ENCODE measurements at places on chromosomes 4 and X. TPM values are rescaled to one million over a fixed set of nuclear protein-coding genes. Genes with fewer than 3 reads are reported as not detected.
A peak's percentile ranks its signal among the peaks of the same experiment; 100 is the strongest.

The FAM114A1 gene
- 22.1 TPM for total RNA-seq

The MBNL3 gene
- total RNA-seq, result 149 TPM

The SOX3 gene
- total RNA-seq, result not detected

The CCDC149 gene
- total RNA-seq, result 1.4 TPM

- H3K4me3 ChIP-seq, result no peak overlapping the region
- no peaks in the 10 kb centered on the region for H3K4me1 ChIP-seq
- DNase-seq, result no peak
- no peaks in the 10 kb centered on the region for H3K27me3 ChIP-seq
- no peaks in the 10 kb centered on the region for H3K36me3 ChIP-seq
Measured at GRCh38 chr4:41390661-41391060, 133.9 kb downstream of the UCHL1 start.

- H3K4me1 ChIP-seq, result peaks cover 12% of the 10 kb centered on the region
- DNase-seq, result no peak
- H3K27me3 ChIP-seq, result no peaks in the 10 kb centered on the region
- no peak overlapping the region for H3K4me3 ChIP-seq
- H3K36me3 ChIP-seq, result no peaks in the 10 kb centered on the region
- H3K27ac ChIP-seq, result no peak overlapping the region
Measured at GRCh38 chrX:150696866-150697265, 3.7 kb downstream of the MTMR1 start.

DNA sequence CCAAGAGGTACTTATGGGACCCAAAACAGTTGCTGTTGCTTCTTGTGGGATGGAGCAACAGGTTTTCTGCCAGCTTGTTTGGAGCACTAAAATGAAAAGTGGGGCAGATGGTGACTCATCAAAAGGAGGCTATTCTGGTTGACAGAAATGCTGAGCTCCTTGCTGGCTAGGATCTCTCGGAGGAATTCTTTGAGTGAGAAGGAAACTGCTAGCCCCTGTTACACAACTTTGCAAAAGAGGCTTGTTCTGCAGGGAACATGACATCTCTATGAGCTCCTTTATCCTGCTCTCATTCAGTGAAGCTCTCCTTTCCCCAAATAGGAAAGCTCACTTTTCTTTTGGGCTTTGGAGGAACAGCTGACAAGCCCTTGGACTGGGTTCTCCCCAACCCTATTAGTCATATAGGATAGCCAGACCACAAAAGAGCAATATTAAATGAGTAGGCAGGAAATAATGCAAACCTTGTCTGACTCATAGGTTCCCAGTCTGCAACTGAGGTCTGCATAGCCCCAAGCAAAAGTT lies 108.3 kb downstream of the CDS1 start:
- H3K27me3 ChIP-seq, result no peaks in the 10 kb centered on the region
- H3K36me3 ChIP-seq, result peaks cover 39% of the 10 kb centered on the region
- H3K27ac ChIP-seq, result no peak overlapping the region
- no peaks in the 10 kb centered on the region for H3K4me1 ChIP-seq
- no peak for DNase-seq
- H3K4me3 ChIP-seq, result no peak overlapping the region

- H3K36me3 ChIP-seq, result no peaks in the 10 kb centered on the region
- H3K4me3 ChIP-seq, result no peak overlapping the region
- H3K4me1 ChIP-seq, result no peaks in the 10 kb centered on the region
Measured at GRCh38 chr4:17068891-17069290, 170.4 kb upstream of the LDB2 start.

DNA sequence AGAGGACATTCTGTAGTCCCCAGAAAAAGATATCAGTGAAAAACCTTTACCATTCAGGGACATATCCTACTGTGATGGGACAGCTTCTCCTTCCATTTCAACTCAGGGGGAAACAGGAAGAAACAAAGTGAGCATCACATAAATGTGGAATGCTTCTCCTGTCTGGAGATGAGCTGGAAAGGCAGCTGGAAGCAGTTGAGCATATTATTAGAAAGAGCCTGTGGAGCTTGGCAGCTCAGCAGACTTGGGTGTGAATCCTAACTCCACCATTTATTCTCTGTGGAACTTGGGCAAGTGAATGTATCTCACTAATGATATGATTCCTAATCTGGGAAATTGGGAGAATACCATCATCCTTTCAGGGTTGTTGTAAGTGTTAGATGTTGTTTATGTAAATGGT lies 232.1 kb upstream of the F9 start:
- no peak for DNase-seq
- no peak overlapping the region for H3K4me3 ChIP-seq
- H3K27ac ChIP-seq, result no peak overlapping the region

DNA sequence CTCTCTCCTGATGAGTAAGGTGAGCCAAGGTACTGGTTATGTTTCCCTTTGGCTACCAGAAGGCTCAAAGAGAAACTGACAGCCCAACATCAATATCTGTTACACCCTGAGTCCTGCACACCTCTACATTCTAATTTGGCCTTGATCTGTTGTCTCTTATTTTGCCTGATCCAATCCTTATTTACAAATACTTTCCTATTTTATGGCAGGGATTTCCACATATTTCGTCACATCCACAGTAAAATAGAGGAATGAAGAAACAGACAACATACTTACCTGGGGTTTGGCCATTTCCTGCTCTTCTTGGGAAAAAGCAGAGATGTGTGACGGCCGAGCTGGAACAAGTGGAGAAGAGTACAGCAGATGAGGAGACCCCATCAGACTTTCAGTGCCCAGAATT lies 1.5 kb downstream of the ZNF182 start:
- no peak for DNase-seq
- no peaks in the 10 kb centered on the region for H3K4me1 ChIP-seq
- no peak overlapping the region for H3K4me3 ChIP-seq
- H3K27ac ChIP-seq, result no peak overlapping the region
- H3K27me3 ChIP-seq, result no peaks in the 10 kb centered on the region

- H3K36me3 ChIP-seq, result no peaks in the 10 kb centered on the region
- H3K4me3 ChIP-seq, result no peak overlapping the region
- no peak for DNase-seq
- no peak overlapping the region for H3K27ac ChIP-seq
- no peaks in the 10 kb centered on the region for H3K4me1 ChIP-seq
Measured at GRCh38 chr4:17252131-17252530, 259.8 kb downstream of the QDPR start.

- DNase-seq, result no peak
- H3K27me3 ChIP-seq, result no peaks in the 10 kb centered on the region
- H3K27ac ChIP-seq, result no peak overlapping the region
- no peaks in the 10 kb centered on the region for H3K36me3 ChIP-seq
Measured at GRCh38 chrX:118373538-118373937, 27.6 kb downstream of the WDR44 start.

DNA sequence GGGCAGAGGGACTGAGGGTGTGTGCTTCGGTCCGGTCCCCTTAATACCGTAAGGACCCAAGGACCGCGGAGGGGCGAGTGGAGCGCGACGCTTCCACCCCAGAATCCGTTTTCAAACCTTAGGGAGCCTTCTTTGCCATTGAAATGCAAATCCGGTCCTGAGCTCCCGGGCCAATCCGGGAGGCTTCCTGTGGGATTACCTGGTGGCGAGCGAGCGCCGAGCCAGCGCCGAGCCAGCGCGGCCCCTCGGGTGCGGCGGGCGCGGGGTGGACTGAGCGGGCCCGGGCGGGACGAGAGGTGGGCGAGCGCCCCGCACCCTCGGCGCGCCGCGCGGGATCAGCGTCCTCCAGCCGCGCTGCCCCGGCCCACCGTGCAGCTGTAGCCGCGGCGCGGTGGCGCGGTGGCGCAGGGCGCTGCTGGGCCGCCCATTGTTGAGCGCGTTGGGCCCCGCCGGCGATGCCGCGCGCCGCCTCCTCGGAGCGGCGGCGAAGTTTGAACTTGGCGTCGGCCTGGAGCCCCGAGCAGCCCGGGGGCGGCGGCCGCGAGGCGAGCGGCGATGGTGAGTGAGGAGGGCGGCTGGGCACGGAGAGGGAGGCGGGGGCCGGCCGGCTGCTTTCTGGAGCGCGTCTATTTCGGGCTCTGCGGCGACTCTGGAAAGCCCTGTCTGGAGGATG lies 208.7 kb downstream of the SOWAHB start:
- H3K36me3 ChIP-seq, result no peaks in the 10 kb centered on the region
- H3K4me1 ChIP-seq, result peaks cover 3% of the 10 kb centered on the region
- peak overlapping the region; percentile 56 for H3K27ac ChIP-seq
- peak overlapping the region; percentile 89 for H3K4me3 ChIP-seq

GRCh38 chr4:103567591-103567990 lies 152.2 kb downstream of the TACR3 start:
- no peak overlapping the region for H3K27ac ChIP-seq
- DNase-seq, result no peak
- H3K36me3 ChIP-seq, result no peaks in the 10 kb centered on the region
- no peak overlapping the region for H3K4me3 ChIP-seq
- no peaks in the 10 kb centered on the region for H3K4me1 ChIP-seq

GRCh38 chr4:76736414-76736813 lies 161.5 kb downstream of the SOWAHB start:
- H3K4me1 ChIP-seq, result no peaks in the 10 kb centered on the region
- no peaks in the 10 kb centered on the region for H3K27me3 ChIP-seq
- H3K36me3 ChIP-seq, result peaks cover 11% of the 10 kb centered on the region
- no peak overlapping the region for H3K4me3 ChIP-seq
- DNase-seq, result no peak
- H3K27ac ChIP-seq, result no peak overlapping the region

GRCh38 chrX:151384807-151385206 lies 12.2 kb upstream of the VMA21 start:
- H3K4me3 ChIP-seq, result no peak overlapping the region
- H3K27ac ChIP-seq, result no peak overlapping the region
- H3K4me1 ChIP-seq, result no peaks in the 10 kb centered on the region
- DNase-seq, result no peak

GRCh38 chr4:38314663-38315062 lies 349.3 kb upstream of the KLF3 start:
- no peak overlapping the region for H3K4me3 ChIP-seq
- no peak for DNase-seq
- H3K4me1 ChIP-seq, result peaks cover 12% of the 10 kb centered on the region
- H3K36me3 ChIP-seq, result no peaks in the 10 kb centered on the region
- H3K27me3 ChIP-seq, result no peaks in the 10 kb centered on the region

DNA sequence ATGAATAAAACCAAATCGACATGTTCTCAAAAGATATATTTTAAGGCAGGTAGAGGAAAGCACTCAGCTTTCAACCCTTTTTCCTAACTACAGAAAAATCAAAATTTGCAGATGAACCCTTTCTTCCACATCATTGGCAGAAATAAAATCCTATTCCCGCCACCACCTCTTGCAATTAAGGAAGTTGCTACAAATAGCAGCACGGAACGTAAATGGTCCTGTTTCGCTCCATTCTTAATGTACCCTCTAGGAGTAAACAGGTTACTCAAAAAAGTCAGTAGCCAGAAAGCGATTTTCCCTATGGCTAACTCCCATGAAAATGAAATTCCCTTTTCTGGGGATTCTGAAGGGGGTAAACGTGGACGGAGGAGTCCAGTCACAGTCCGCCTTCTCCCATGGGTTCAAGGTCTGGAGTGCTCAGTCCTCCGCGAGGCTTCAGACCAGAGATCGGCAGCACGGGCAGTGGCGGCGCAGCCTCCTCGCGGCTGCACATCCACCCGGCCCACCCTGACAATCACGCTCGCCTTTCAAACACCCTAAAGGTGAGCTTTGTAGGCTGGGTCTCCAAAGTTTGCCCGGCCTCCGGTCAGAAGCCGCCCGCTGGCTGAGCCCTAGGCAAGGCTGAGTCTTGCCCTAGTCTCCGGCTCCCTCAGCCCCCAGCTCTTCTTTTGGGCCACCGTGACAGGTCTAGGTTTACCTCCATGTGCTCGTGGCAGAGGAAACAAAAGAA lies 1.8 kb downstream of the ATP11C start:
- DNase-seq, result peak; percentile 34
- peak overlapping the region; percentile 78 for H3K4me3 ChIP-seq
- H3K36me3 ChIP-seq, result no peaks in the 10 kb centered on the region
- no peaks in the 10 kb centered on the region for H3K27me3 ChIP-seq

- no peaks in the 10 kb centered on the region for H3K27me3 ChIP-seq
- H3K36me3 ChIP-seq, result peaks cover 7% of the 10 kb centered on the region
- H3K27ac ChIP-seq, result no peak overlapping the region
- DNase-seq, result no peak
- H3K4me3 ChIP-seq, result no peak overlapping the region
- peaks cover 10% of the 10 kb centered on the region for H3K4me1 ChIP-seq
Measured at GRCh38 chr4:184671101-184671500, 21.6 kb downstream of the PRIMPOL start.

DNA sequence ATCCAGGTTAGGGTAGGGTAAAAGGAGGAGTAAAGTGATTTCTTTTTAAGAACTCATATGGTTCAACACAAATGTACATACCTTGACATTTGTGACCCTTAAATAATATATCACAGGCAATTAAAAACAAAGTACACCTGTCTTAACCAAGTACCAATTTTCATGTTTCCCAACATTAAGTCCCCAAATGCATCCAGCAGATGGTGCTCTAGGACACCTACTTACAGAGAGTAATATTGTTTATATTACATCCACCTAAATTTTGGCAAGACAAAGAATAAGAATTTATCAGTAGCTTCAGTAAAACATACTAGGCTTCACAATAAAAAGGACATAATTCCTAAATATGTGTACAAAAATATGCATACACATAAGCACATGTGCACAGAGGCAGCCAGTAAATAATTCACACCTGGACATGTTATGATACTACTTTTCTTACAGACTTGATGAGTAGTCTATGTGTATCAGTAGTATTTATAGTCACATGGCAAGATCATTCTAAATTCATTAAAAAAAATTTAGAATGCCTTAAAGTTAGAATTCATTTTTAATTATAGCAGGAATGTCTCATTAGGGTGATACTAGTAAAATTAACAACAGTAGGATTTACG lies 219.7 kb downstream of the DCLK2 start:
- H3K36me3 ChIP-seq, result no peaks in the 10 kb centered on the region
- no peak for DNase-seq
- no peak overlapping the region for H3K4me3 ChIP-seq
- no peak overlapping the region for H3K27ac ChIP-seq
- no peaks in the 10 kb centered on the region for H3K4me1 ChIP-seq

- H3K4me1 ChIP-seq, result no peaks in the 10 kb centered on the region
- no peak overlapping the region for H3K4me3 ChIP-seq
- H3K36me3 ChIP-seq, result no peaks in the 10 kb centered on the region
- no peaks in the 10 kb centered on the region for H3K27me3 ChIP-seq
- no peak overlapping the region for H3K27ac ChIP-seq
Measured at GRCh38 chr4:116243431-116243830, 841.9 kb downstream of the TRAM1L1 start.

DNA sequence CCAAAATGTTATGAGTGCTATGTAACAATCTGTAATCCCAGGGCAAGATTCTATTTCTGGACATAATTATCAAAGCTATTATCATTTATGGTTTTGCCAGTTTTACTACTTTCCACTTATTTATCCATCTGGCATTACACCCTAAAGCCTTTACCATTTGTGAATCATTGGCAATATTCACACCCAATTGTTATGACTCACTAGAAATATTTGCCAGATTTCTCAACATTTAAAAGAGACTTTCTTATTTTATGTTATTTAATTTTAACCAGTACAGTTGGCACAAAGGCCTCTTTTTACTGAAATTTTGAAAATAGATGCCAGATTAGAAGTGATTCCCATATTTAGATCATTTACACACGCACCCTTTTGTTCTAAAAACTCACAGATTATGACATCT lies 242.7 kb upstream of the WDFY3 start:
- H3K4me3 ChIP-seq, result no peak overlapping the region
- no peaks in the 10 kb centered on the region for H3K27me3 ChIP-seq
- no peak for DNase-seq
- H3K4me1 ChIP-seq, result no peaks in the 10 kb centered on the region

- no peaks in the 10 kb centered on the region for H3K36me3 ChIP-seq
- H3K27ac ChIP-seq, result no peak overlapping the region
- DNase-seq, result no peak
- H3K4me3 ChIP-seq, result no peak overlapping the region
Measured at GRCh38 chr4:80413086-80413485, 77.6 kb downstream of the CFAP299 start.
